ENCODE measurements at places on chromosomes 13 and 19.

DNA sequence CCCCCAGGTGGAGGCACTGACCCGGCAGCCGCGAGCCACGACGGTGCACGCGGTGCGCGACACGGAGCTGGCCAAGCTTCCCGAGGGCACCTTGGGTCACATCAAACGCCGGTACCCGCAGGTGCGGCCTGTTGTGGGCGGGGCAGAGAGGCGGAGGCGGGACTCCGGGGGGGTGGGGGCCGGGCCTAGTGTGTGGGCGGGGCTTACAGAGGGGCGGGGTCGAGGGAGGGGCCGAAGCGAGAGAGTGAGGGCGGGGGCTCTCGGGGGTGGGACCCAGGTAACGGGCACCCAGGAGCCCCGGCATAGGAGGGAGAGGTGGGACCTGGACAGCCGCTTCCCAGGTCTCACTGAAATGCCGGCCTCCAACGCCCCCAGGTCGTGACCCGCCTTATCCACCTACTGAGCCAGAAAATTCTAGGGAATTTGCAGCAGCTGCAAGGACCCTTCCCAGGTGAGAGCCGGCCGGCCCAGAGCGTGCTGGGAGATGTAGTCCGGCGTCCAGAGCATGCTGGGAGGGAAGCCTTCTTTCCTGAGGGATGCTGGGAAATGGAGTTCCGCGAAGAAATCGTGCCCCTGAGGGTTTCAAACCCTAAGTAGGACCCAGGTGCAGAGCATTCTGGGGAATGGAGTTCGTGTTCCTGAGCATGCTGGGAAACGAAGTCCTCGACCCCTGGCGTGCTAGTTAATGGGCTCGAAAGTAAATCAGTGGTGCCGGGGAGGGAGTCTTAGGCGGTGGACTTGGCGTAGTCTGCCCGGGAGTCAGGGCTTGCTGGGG lies 15.7 kb downstream of the PNPLA6 start:
- no peak for DNase-seq

- DNase-seq: no peak
These were observed 72.4 kb downstream of the STARD13 start for GRCh38 chr13:33213024-33213768.

GRCh38 chr13:25867038-25867437 lies 184.8 kb downstream of the SHISA2 start:
- DNase-seq: no peak

GRCh38 chr19:44722131-44723121 lies 23.5 kb downstream of the CEACAM16 start:
- DNase-seq: no peak

- DNase-seq: no peak
These were observed 10.7 kb downstream of the GPR12 start for GRCh38 chr13:26749905-26750304.

GRCh38 chr19:50739132-50739913 lies 16.2 kb downstream of the CLEC11A start:
- DNase-seq: no peak

GRCh38 chr19:2488405-2488941 lies 12.5 kb downstream of the GADD45B start:
- no peak for DNase-seq

DNA sequence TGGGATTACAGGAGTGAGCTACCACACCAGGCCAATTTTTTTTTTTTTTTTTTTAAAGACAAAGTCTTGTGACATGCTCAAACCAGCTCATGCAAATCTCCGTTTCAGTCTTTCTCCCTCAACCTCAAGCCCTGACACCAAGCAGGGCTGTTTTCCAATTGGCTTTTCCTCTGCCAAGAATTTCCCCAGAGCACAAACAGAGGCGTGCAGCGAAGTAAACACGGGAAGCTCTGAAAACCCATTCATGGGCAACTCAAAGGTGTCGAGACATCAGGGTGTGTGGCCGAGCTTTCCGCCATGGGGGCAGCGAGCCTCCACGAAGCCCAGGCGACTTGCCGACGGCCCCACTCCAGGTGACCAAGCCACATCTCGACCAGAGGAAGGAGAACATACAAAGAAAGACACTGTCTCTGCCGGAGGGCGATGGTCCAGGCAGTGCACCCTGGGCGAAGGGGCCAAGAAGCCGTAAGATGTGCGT lies 70.0 kb downstream of the INSR start:
- no peak for DNase-seq

- no peak for DNase-seq
These were observed 73.0 kb upstream of the OXGR1 start for GRCh38 chr13:97067017-97067895.

DNA sequence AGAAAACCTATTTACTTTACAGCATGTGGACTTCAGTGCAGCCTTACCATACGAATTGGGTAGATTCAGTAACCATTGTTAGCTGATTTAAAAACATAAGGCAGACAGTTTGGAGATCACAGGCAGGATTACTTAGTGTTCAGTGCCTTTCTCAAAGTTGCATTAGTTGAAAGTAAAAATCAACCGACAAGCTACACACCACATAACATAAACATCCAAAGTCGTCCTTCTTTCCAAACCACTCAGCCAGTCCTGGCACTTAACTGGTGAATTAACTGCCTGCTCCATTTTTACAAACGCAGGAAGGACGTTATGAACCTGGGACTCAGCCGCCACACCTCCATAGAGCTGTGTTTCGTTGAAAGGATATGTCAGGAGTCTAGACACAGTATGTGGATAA lies 91.4 kb downstream of the COL4A1 start:
- no peak for DNase-seq

- no peak for DNase-seq
These were observed at the start of gene SOX1 for GRCh38 chr13:112067116-112067741. SOX1 (plus strand) TSS chr13:112067149; CDS start chr13:112067659, 510 bp downstream.

GRCh38 chr19:45446295-45446694 lies 21.5 kb upstream of the FOSB start:
- DNase-seq: no peak

- no peak for DNase-seq
These were observed 238.0 kb downstream of the IRS2 start for GRCh38 chr13:109548374-109548773.
